ENCODE measurements at places on chromosomes 6 and 20. TPM values are rescaled to one million over a fixed set of nuclear protein-coding genes. Genes with fewer than 3 reads are reported as not detected.

GRCh38 chr6:3618642-3619041, 132.9 kb downstream of the PXDC1 start:
- DNase-seq: no peak

- no peak for DNase-seq
Observed at GRCh38 chr6:135089901-135090300, 35.3 kb upstream of the HBS1L start.

- DNase-seq: no peak
Observed at GRCh38 chr20:56362833-56363413, 4.1 kb downstream of the FAM210B start.

- DNase-seq: no peak
Observed at GRCh38 chr6:12457094-12457493, 166.9 kb downstream of the EDN1 start.

GRCh38 chr6:26193467-26194328, 106.5 kb downstream of the HFE start:
- no peak for DNase-seq

The ABHD16B gene
- not detected for total RNA-seq

DNA sequence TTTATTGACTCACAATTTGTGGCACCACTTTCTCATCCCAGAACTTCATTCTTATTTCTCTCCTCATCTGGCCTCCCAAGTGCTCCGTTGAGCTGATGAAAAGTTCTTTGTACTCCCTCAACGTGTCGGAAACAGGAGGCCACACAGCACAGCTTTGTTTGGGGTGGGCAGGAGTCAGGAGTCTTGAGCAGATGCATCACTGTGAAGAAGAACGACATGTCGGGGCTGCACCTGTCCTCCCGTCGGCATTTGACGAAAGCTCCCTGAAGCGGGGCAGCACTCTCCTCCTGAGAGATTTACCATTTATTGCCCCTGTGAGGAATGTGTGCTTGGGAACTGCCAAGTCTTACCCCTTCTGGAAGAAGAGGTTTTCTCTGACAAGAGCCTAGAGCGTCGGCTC, 28.1 kb downstream of the TAF8 start:
- no peak for DNase-seq

The CRISP3 gene
- 0.22 TPM for total RNA-seq

The MLN gene
- not detected for total RNA-seq

GRCh38 chr6:17001188-17001587, 100.7 kb upstream of the STMND1 start:
- no peak for DNase-seq

The FILIP1 gene
- total RNA-seq: 8.2 TPM

The CAP2 gene
- 17.5 TPM for total RNA-seq

DNA sequence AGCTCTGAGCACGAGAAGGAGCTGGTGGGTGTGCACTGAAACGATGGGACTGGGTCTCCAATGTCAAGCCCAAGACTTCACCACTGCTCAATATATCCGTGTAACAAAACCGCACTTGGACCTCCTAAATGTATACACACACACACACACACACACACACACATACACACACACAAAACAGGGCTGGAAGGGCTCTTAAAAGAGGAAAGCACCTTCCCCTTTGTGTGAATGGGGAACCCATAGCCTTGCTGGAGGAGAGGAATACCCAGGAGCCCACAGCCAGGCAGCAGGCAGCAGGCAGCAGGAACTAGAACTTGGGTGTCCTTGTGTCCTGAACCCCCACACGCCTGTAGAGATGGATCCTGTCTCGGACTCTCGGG, 29.8 kb downstream of the TGM2 start:
- DNase-seq: no peak

- no peak for DNase-seq
Observed at GRCh38 chr20:44523746-44524145, 1.9 kb upstream of the SERINC3 start.

GRCh38 chr6:121595646-121596045, 160.2 kb downstream of the GJA1 start:
- DNase-seq: no peak

GRCh38 chr6:71335544-71335943, 46.9 kb downstream of the OGFRL1 start:
- no peak for DNase-seq

GRCh38 chr20:51758978-51759544, 9.1 kb downstream of the ATP9A start:
- no peak for DNase-seq

GRCh38 chr20:24658920-24659660, 189.7 kb downstream of the SYNDIG1 start:
- no peak for DNase-seq

GRCh38 chr20:17538517-17539170, 7.5 kb upstream of the BFSP1 start:
- DNase-seq: no peak

The TAAR6 gene
- not detected for total RNA-seq

- DNase-seq: no peak
Observed at GRCh38 chr20:9514461-9515213, at the start of gene LAMP5. Gene LAMP5, plus strand, starts transcription at chr20:9514590. Its CDS starts 263 bp downstream, at chr20:9514853.

The ZFP57 gene
- total RNA-seq: not detected

- peak; percentile 29 for DNase-seq
Observed at GRCh38 chr6:117829594-117830319, 77.3 kb upstream of the SLC35F1 start.

DNA sequence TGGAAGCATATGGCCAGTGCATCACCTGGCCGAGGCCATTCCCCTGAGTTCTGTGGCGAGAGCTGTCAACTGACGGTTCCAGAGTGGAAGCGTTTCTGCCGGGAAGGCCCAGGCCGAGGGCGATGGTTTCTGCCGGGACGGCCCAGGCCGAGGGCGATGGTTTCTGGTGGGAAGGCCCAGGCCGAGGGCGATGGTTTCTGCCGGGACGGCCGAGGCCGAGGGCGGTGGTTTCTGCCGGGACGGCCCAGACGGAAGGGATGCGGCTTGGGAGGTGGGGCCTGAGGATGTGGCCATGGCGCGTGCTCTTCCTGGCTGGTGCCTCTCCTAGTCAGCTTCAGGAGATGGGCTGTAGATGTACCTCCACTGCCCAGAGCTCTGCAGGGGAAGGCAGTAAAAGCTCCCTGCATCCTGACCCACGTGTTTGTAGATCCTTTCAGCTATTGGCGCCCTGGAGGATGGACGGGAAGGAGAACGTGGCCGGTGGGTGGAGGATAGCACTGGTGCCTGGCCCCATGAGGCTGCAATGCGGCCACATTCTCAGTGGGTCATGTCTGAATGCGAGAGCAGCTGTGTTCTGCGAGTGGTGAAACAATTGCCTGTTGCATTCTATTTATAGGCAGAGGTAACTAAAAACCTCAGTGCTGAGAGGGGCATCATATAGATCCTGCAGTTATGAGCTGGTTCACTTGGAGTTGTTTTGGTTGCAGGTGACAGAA, 12.8 kb downstream of the TPD52L2 start:
- no peak for DNase-seq

GRCh38 chr6:151341476-151342195, 49.7 kb downstream of the ZBTB2 start:
- no peak for DNase-seq

DNA sequence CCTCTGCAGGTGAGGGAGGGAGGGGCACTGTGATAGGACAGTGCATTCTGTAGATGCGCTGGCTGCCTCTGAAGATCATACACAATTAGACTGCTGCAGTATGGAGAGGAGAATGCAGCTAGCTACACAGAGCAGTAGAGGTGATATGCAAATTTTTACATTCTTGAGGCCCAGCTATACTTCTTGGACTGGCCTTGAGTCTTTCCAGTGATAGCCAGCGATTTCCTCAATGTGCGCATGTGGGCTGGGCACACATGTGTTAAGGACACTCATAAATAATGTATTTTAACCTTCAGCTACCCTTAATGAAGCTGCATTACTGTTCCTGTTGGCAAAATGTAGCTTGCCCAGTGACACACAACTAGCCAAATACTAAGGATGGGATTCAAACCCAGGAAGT, 19.0 kb downstream of the TTPAL start:
- no peak for DNase-seq

The RFX6 gene
- not detected for total RNA-seq

The TMEM244 gene
- not detected for total RNA-seq

DNA sequence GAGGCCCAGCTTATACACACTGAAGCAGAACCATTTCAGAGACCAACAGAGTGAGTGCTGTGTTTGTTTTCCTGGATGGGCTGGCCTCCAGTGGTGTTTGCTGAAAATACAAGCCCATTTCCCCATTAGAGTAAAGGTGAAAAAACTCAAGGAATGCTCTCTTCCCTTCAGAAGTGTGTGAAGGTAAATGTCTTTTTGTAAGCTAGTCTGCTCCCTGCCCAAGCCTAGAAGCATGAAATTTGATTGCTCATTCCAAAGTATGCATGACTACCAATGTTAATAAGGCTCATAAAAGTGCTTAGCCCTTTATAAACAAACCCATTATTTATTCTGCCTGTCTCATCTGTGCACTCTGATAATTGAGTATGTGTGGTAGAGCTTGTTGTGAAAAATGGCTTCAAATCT, 59.1 kb downstream of the ADGRF1 start:
- no peak for DNase-seq

The C20orf204 gene
- total RNA-seq: 0.69 TPM

- DNase-seq: peak; percentile 20
Observed at GRCh38 chr6:129859524-129859923, 1.6 kb downstream of the TMEM244 start.

- DNase-seq: no peak
Observed at GRCh38 chr6:165675120-165675519, 12.1 kb upstream of the PDE10A start.

The DLL1 gene
- 10.4 TPM for total RNA-seq

- no peak for DNase-seq
Observed at GRCh38 chr6:1279065-1279464, 32.8 kb upstream of the FOXQ1 start.

DNA sequence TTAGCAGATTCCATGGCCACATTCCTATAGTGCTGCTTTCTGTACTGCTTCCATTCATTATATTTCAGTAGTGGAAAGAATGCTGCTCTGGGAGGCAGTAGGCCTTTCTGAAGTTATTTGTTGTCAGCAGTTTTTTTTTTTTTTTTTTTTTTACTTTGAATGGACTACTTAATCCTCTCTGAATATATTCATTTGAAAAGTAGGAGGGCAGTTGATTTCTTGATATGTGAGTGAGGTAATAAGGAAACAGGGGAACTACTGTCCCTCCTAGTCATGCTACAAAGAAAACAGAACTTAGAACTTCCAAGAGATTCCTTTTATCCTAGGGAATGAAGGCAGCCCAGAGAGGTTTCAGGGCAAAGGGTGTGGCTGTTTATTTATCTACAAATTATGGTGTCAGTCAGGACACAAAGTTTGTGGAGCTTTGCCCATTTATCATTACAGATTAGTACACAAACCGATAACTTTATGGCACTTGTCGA, 155.9 kb downstream of the JARID2 start:
- DNase-seq: peak; percentile 38

The PARD6B gene
- 11.3 TPM for total RNA-seq

The KHDC1L gene
- not detected for total RNA-seq

The ABHD12 gene
- total RNA-seq: 46.1 TPM

DNA sequence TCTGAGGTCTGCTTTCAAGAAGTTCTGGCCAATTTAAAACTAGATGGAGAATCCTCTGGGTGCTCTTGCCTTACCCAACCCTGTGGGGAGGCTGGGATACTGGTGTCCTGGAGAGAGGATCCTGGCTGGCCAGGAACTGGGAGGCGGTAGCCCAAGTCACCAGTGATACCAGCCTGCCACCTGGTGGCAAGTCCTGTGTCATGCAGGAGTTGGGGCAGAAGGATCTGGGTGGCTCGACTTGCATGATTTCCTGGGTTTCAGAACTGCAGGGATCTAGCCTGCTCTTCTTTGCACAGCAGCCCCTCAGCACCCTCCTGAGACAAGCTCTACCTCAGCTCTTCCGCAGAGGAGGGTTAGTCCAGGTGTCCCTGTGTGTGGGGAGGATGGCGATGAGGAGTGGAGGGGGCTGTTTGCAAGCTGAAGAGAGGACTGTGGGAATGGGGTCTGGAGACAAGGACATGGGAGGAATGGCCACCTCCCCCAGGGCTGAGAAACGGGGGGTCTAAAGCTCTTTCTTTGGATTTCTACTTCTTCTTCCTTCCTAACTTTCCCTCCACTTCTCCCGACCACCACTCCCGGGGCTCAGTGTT, 4.2 kb downstream of the KCNK17 start:
- DNase-seq: peak; percentile 77

The GLP1R gene
- total RNA-seq: 2.0 TPM

The MPIG6B gene
- not detected for total RNA-seq

- DNase-seq: no peak
Observed at GRCh38 chr20:8803065-8803464, 265.8 kb upstream of the PLCB4 start.

DNA sequence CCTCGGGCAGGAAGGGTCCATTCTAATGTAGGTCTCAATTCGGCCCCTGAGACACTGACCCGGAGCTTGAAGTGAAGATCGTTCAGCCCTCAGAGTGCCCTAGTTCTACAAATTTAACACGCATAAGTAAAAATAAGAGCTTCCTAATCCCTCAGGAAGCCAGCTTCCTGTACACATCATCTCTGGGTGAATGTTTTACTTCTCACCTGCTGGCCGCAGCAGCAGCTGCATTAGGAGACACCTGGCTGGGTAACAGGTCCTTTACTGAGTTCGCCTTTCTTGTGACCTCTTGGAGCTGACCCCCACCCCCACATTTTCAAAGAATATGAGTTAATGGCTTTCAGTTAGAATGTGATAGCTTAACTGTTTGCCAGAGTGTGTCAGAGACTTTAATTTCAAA, 165.0 kb downstream of the SMOC2 start:
- DNase-seq: no peak

DNA sequence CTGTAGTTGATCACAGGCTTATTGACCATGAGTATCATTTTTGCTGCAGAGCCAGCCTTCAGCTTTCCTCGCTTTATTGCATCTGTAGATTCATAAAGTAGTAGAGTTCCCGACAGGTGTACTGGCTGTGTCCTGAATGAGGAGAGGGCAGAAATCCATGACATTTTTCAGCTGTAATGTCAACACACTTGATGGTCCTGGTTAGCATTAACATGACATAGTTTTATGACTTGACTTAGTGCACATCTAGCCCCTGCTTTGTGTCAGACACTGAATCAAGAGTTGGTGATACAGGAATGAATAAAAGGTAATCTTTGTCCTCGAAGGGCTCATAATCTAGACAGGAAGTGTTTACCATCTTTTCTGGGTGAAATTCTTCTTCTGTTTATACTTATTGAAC, 55.0 kb downstream of the AIG1 start:
- no peak for DNase-seq

The JPH2 gene
- total RNA-seq: 2.5 TPM

GRCh38 chr6:31190488-31190887, 20.0 kb upstream of the POU5F1 start:
- DNase-seq: no peak

GRCh38 chr20:41783423-41784208, 165.4 kb upstream of the CHD6 start:
- no peak for DNase-seq

The TRERF1 gene
- 4.8 TPM for total RNA-seq

Data from spinal cord (tissue), 10 donors.